NCI-H187 treated with DMSO at 0.1 percent for 48 hours (cell line): ENCODE measurements at places on chromosomes 4 and X.

GRCh38 chrX:26558719-26559386 lies 342.9 kb downstream of the MAGEB5 start:
- no peak for DNase-seq

DNA sequence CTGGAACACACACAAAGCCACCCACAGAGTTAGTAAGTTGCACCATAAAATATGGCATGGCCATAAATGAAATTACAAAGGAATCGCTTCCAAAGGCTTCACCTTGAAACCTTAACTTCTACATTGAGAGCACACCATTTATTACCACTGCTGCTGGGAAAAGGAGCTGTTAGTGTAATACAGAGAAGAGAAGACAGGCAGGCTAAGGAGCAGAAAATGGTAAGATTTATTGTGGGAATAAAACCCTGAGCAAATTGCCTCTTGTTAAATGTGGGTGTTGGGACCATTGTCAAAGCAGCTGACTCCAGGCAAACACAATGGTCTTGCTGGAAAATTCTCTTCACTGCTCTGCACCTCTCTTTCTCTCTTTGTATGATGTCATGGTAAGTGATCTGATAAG lies 79.2 kb upstream of the NHS start:
- no peak for DNase-seq

DNA sequence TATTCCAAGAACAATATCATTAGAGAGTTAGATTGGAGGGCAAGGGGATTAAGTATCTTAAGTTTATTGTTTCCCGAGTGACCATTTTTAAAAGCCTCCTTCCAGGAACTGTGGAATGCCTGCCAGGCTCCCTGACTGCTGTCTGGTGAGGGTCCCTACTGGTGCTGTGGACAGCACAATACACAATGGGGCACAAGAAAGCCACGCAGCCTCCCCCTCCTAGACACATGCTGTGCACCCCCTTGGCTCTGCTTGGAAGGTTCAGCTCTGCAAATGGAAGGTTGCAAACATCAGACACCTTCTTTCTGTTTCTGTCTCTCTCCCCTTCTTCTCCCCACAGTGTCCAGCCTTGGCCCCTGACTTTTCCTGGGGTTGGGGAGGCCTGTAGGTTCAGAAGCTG lies 153.2 kb downstream of the SHROOM3 start:
- no peak for DNase-seq

- DNase-seq = no peak
Observed at GRCh38 chr4:56247646-56248045, 139.6 kb downstream of the AASDH start.

GRCh38 chrX:118360429-118361125 lies 14.7 kb downstream of the WDR44 start:
- DNase-seq = no peak

DNA sequence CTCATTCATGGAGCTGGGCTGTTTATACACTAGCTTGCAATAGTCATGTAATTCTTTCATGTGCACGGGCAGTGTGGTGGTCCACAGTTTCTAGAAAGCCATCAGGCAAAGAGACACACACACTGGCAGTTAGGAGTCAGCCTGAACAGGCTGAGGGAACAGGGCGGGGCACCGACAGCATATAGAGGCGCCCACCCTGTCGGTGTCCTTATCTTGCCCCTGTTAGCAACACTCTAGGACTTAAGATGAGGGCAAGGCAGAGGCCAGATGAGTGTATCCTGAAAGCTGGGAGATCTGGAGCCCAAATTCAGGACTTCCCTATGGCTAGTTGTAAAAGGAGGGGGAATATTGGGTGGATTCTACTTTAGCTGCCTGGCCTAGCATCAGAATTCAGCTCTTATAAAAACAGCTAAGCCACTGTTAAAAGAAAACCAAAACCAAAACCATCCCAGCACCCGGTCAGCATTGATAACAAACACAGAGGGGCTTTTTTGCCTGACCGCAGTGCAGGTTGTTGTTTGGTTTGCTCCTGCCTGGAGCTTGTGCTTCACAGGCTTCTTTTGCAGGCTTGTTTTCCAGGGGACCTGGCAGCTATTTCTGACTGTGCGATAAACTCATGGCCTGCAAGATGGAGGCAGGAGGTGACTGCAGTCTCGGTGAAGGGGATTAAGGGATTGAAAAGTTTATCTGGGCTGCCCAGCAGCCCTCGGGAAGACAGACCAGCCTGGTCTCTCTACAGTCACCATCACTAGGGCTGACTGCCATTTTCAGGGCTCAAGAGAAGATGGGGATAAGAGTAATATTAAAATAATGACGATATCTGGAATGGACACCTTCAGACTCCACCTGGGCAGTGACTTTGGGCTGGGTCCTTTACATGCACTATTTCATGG lies 638.9 kb downstream of the MID1IP1 start:
- no peak for DNase-seq

- DNase-seq = no peak
Observed at GRCh38 chrX:5314148-5314547, 914.5 kb downstream of the NLGN4X start.

- DNase-seq = no peak
Observed at GRCh38 chr4:14149176-14150053, 521.9 kb upstream of the BOD1L1 start.

DNA sequence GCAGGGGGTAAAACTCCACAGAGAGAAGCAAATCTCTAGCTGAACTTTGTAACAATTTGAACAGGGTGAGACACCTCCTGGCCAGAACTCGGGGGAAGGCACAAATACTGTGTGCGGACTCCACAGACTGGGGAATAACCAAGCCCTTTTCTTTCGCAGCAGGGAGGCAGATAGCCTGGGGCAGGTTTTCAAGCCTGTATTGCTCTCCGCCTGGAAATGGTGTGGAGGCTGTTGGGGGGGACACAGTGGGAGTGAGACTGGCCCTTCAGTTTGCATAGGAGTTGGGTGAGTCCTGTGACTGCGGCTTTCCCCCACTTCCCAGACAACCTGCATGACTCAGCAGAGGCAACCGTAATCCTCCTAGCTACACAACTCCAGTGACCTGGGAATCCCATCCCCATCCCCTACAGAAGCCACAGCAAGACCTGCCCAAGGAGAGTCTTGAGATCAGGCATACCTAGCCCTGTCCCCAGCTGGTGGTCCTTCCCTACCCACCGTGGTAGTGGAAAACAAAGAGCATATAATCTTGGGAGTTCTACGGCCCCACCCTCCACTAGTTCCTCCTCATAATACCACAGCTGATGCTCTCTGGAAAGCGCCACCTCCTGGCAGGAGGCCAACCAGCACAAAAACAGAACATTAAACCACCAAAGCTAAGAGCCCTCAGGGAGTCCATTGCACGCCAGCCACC lies 12.9 kb upstream of the SMPX start:
- DNase-seq = no peak

GRCh38 chrX:77977095-77977494 lies 7.7 kb upstream of the PGAM4 start:
- no peak for DNase-seq

DNA sequence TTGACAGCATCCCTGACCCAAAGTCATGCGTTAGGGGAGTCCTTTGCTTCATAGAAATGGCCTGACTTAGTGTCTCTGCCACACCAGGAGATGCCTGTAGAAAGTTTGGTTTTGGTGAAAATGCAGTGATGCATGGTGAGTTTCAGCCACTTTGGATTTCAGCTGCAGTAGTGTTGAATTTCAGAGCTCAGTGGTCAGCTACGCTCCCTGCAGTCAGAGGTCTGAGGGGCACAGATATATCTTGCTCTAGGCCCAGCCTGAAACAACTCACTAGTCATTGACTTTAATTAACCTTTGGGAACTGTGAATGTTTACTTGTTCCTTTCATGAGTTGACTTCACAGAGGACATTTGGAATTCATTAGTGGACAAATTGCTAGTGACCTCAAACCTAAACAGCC lies 17.5 kb downstream of the RBMX2 start:
- DNase-seq = no peak

- DNase-seq = no peak
Observed at GRCh38 chrX:140766024-140766611, 56.6 kb downstream of the LINC00632 start.

DNA sequence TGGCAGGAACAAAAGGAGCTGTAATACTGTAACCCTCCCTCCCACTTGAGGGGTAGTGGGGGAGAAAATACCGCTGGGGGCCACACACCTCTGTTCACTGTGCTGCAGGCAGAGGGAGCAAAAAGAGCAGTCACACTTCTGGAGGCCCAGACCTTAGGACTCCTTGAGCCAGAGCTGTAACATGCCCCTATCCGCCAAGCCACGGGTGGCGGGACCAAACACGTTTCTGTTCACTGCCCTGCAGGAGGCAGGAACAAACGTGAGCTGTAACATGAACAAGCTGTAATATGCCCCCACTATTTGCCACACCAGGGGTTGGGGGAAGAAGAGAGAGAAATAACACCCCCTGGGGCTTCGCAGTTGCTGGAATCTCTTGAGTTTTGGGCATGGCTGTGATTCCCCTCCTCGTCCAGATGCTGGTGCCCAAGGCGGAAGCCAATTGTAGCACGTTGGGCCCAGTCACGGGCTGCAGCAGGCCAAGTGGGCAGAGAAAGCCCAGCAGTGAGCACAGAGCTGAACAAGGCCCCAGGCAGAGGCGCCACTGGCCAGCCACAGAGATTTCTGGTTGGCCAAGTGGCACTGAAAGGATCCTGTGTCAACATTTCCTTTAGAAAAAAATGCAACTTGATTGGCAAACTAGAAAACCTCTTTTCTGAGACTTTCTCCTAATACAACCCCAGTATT lies 509.7 kb downstream of the INPP4B start:
- DNase-seq = no peak

- no peak for DNase-seq
Observed at GRCh38 chr4:153020457-153020856, 84.3 kb downstream of the FHDC1 start.

- DNase-seq = no peak
Observed at GRCh38 chr4:15729910-15730533, 27.2 kb downstream of the BST1 start.

GRCh38 chrX:115112411-115112810 lies 76.8 kb upstream of the RBMXL3 start:
- DNase-seq = no peak

GRCh38 chr4:75790024-75790423 lies 65.6 kb downstream of the USO1 start:
- no peak for DNase-seq

DNA sequence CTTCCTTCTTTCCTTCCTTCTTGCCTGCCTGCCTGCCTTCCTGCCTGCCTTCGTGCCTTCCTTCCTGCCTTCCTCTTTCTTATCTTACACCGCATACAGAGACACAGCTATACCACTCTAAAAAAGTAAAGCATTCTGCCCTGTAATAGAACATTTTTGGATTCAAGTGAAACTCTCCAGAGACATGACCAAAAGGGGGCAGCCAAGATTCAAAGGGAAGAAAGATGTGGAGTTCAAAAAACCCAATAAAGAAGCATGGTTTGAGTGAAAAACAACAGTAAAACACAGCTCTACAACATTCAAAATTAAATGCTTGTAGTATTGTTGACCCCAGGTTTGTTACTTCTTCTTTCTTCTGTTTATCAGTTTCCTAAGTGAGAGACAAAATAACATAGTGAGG lies 914.9 kb upstream of the PCDH7 start:
- no peak for DNase-seq

DNA sequence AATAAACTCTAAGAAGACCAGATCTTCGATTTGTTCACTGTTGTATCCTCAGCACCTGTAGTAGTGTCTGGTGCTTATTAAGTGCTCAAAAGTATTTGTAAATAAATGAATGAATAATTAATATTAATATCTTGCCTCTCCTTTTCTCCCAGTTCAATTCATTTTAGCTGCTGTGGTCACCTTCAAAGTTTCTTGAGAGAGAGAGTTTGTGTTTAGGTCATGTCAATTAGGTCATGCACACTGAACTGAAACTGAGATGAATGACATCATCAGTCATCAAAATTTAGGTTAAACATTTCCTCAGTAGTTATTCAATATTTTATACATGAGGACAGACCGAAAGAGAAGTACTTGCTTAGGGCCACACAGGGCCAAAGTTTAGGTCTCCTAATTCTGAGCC lies 73.5 kb downstream of the ANXA3 start:
- no peak for DNase-seq

DNA sequence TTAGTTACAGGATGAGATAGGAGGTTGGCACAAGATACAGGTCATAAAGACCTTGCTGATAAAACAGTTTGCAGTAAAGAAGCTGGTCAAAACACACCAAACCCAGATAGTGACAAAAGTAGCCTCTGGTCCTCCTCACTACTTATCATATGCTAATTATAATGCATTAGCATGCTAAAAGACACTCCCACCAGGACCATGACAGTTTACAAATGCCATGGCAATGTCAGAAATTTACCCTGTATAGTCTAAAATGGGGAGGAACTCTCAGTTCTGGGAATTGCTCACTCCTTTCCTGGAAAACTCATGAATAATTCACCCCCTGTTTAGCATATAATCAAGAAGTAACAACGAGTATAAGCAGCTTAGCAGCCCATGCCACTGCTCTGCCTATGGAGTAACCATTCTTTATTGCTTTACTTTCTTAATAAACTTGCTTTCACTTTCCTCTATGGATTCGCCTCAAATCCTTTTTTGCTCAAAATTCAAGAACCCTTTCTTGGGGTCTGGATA lies 1254.4 kb downstream of the PCDH7 start:
- DNase-seq = no peak

DNA sequence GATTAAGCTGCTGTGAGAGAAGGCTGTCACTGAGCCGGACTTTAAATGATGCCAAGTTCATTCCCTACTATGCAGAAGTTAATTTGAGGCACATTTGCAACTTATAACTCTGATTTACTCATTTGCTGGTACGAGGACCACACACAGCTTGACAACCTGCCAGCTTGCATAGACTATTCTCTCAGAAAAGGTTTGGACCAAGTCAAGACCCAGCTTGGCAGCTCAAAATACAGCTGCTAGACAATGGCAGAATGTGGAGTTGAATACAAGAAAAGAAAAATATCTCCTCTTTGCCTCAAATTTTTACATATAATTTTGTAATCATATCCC lies 338.9 kb downstream of the DHX15 start:
- no peak for DNase-seq

DNA sequence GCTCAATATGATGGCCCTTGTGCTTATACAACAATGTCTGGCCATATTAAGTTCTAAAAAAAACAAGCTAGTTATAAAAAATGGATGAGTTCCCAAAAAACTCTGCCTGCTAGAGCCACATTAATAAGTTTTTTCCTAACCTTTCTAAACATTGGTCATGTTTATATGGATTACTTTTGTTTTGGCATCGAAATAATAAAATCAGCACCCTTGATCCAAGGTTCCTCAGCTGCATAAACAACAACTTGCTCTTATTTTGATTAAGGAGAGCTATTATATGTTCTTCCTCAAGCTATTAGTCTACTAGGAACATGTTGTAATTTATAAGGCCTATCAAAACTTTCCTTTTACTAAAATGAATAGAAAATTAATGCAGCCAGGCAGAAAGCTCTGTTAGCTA lies 48.4 kb downstream of the UNC5C start:
- DNase-seq = no peak

DNA sequence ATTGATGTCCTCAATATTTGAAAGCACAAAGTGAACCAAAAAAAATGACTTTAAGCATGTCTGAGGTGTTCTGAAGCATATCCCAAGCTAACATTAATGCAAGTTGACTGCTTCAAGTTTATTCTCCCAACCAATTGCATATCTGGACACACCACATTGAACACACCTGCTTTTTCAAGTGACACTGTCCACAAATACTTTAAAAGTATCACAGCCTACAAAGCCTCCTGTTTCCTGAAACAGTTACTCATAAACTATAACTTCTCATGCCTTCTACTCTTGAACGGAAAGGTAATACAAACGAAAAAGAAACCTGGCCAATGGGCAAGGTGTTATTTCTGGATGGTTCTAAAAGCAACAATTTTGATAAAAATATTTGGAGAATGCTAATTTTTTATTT lies 1.1 kb downstream of the CDKL2 start:
- no peak for DNase-seq
